ENCODE measurements at places on chromosomes 6 and 20.

DNA sequence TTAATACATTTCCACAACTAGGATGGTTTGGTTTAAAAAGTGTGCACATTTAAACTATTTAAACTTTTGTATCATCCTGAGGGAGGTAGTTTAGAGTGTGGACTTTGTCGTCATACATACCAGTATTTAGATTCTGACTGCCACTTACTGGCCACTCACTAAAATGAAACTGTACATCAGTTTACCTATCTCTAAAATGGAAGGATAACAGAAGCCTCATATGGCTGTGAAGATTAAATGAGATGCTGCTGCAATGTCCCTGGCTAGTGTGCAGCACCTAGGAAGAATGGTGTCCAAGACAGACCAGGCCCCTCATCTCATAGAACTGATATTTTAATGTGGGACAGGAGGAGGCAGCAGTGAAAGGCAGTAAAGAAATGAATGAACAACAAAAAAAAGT lies 12.0 kb upstream of the PKIG start:
- no peak for DNase-seq

DNA sequence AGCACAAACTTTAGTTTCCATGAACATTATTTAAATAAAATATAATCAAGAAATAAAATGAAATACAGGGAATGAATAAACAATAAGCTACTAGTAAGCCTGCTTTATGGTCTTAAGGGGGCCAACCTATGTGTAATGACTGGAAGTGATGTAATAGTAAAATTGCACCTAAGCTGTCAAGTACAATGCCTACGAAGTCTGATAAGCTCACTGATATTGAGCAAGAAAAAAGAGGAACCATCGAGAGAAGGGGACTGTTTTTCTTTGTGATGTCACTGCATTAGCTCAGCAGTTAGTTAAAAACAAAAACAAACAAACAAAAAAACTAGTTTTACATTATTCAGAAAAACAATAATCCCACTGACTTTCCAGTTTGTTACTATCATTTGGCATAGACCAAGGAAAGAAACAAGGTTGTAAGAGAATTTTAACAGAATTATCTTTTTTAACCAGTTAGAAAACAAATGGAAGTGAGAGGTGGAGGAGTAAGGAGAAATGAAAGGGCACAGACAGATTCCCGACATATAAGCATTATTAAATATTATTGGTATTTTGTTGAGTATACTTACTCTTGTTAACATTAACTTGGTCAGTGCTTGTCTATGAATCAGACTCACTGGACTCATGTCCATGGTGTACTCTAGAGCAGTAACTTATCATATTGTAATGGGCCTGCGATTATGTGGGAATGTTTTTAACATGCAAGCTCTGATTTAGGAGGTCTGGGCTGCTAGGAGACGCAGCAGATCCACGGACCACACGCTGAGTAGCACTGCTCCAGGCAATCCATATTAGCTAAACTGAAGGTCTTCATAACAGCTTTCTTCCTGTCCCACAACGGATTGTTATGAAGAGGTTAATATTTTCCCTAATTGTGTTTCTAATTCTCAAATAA lies 99.6 kb upstream of the HMGCLL1 start:
- DNase-seq: no peak

- no peak for DNase-seq
These were observed 390.1 kb upstream of the CITED2 start for GRCh38 chr6:139764498-139764986.

- no peak for DNase-seq
These were observed 8.3 kb downstream of the C2 start for GRCh38 chr6:31935823-31936222.

- no peak for DNase-seq
These were observed 68.4 kb upstream of the IPCEF1 start for GRCh38 chr6:154425034-154425433.

DNA sequence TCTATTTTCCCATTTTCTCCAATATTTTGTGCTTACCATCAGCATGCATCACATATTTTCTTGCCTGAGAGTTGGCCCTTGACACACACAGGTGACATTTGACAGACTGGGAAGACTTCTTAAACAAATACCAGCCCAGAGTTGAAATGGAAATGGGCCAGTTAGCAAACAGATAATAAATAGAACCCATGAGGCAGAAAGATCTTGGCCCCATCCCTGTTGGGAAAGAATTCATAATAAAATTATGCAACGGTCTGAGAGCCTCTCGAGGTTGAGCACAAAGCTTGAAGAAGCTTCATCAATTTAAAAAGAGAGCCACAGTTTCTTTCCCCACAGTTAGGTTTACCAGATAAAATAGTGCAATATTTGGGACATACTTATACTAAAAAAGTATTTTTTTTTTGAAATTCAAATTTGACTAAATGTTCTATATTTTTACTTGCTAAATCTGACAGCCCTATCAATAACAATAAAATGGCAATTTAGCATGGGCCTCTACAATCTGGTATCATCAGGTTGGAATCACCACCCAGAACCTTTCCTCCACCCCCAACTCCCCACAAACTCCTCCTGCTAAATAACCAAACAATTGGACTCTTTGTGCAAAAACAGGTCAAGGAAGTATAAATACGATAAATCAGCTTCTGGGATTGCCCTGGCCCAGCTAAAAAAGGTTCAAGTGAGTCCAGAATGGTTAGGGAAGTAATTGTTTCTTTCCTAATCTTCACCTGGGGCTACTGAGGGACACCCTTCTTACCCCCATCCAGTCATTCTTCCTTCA lies 129.8 kb downstream of the CD164 start:
- no peak for DNase-seq

DNA sequence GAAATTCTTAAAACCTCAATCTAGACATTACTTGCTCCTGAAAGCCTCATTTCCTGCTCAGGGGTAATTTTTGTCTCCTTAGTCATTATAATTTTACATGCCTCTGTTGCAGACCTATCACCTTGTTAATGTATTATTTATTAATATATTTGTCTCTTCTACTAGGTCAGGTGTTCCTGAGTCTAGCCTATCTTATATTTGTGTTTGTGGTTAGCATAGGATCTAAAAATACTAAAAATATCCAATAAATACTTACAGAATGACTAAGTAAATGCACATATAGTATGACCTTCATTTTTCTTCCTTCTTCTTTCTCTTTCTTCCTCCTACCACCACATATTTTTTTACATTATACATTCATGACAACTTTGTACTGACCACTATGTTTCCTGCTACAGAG lies 268.9 kb upstream of the HS3ST5 start:
- DNase-seq: no peak

GRCh38 chr6:146028252-146028795 lies 538 bp upstream of the GRM1 start:
- DNase-seq: no peak

DNA sequence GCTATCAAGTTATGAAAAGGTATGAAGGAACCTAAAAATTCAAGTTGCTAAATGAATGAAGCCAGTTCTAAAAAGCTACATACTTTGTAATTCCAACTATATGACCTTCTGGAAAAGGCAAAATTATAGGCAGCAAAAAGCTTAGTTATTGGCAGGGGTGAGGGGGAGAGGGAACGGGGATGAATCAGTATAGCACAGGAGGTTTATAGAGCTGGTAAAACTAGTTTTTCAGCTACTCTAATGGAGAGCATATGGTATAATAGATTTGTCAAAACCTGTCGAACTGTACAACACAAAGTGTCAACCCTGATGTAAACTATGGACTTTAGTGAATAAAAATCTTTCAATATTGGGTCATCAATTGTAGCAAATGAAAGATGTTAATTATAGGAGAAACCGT lies 18.7 kb downstream of the MANEA start:
- DNase-seq: no peak

- DNase-seq: no peak
These were observed 58.9 kb upstream of the CDH4 start for GRCh38 chr20:61193164-61193563.

DNA sequence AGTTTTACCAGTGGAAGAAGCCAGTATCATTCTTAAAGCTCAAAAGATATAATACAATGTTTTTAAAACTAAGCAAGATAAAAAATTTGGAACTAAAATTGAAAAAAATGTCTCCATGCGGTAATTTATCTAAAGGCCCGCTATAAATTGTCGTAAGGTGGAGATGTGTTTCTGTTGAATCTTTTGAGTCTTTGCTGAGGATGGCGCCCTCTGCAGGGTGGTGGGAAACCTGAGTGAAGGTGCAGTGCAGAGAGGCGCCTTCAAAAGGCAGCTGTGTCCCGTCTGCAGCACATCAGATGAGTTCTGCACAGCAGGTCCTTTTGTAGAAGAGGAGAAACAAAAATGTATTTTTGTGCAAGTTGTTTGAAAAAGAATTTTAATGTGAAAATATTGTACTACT lies 29.4 kb upstream of the KIF25 start:
- DNase-seq: no peak

- DNase-seq: no peak
These were observed 659 bp downstream of the MCUR1 start for GRCh38 chr6:13813621-13814175.

- no peak for DNase-seq
These were observed 3.1 kb downstream of the ZNF76 start for GRCh38 chr6:35262596-35262995.

DNA sequence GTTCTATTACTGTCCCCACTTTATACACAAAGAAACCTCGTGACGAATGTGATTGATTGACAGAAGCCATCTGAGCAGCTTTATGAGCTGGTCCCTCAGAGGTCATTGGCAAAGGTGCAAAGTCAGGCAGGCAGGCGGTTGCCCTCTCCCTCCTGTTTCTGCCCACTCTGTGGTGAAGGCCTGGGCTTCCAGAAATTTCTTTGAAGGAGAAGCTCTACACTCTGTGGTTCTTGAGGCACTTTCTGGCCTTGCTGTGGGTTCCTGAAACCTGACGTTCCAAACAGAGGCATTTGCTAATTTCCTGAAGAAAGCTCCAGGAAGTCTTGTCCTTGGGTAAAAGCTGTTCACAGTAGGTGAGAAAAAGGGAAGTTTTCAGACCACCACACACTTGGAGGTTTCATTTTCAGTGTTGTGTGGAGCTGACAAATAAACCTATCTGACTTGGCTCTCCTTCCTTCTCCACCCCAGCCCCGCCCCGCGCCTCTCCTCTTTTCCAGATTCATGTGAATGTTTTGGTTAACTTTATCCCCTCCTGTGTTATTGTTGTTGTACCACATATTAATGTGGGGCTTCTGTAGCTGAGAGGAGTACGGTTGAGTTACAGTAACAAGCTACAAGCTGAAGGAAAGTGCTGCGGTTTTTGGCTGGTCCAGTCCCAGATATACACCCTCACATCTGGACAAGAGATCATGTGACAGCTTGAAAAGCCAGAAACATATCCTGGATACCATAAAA lies 274.1 kb downstream of the CLIC5 start:
- DNase-seq: no peak

DNA sequence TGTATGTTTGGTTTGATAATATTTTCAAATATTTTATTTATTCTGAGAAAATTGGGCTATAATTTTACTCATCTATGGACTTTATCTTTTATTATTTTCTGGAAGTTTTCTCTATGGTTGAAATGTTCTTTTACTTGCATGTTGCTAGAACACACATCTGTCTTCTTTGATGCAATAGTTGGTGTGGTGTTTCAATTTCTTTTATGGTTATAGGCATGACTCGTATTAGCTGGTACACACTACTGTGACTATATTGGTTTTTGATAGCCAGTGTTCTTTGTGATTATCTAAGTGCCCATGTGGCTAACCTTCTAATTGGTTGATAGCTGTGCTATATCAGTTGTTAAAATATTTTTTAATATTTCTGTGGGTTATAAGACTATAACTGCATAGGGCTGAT lies 1343.3 kb upstream of the GJE1 start:
- no peak for DNase-seq

GRCh38 chr6:15341311-15342001 lies 95.6 kb downstream of the JARID2 start:
- no peak for DNase-seq

DNA sequence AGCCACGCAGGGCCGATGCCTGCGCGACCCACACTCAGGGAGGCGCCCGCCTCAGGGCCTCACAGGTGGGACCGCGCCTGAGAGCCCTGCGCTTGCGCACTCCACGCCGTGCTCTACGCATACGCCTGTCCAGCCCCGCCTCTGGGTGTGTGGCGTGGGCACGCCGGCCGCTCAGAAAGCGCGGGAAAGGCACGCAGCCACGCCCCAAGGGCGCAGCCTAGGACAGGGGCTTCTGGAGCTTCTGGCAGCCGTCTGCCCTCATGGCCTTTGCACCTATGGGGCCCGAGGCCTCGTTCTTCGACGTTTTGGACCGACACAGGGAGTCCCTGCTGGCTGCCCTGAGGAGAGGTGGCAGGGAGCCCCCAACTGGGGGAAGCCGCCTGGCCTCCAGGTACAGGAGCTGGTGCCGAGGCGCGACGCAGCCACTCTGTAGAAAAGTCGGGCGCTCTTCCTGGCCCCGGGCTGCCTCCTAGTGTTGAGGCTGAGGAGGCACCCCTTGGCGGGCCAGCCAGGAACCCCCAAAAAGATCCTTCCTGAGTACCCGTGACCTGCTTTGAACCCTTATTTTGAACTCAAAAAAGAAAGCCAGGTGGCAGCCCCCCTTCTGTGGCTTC lies at the start of gene SPO11:
TSS of gene SPO11 (plus strand) at position 196 of the 614 bp plus-strand sequence. CDS start at position 261, 65 bp downstream.
- DNase-seq: no peak

GRCh38 chr6:70985156-70985555 lies 28.3 kb upstream of the B3GAT2 start:
- no peak for DNase-seq

DNA sequence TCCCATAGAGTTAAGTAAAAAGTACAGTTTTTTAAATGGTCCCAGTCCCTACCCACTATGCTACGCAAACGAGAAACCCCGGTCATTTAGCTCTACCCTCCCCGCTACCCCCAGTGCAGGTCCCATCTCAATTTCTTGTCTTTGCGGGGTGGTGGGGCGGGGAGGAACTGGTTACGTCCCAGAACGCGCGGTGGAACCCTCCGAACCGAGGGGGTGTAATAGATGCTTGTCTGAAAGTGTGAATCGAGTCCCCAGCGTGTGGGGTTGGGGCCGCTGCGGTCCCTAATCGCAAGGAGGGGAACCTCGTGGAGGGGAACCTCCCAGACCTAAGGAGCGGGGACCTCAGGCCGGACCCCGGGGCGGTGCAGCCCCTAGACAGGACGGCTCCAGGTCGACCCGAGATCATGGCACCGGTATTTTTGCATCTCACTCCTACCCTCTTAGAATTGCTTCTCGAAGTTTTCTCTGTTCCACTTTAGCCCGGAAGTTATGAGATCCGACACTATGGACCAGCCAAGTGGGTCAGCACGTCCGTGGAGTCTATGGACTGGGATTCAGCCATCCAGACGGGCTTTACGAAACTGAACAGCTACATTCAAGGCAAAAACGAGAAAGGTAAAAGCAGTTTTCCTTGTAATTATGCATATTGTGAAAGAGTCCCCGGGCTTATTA lies 779 bp downstream of the HEBP2 start:
- DNase-seq: no peak

DNA sequence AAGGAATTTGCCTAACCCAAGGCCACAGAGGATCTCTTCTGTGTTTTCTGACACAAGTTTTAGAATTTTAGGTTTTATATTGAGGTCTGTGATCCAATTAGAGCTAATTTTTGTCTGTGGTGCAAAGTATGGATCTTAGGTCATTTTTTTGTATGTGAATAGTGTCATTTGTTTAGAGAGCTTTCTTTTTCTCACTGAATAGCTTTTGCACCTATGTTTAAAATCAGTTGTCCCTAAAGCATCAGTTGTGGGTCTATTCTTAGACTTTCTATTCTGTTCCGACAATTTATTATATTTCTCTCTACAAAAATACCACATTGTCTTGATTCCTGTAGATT lies 341 bp upstream of the MCM9 start:
- no peak for DNase-seq

All from stimulated activated CD8-positive, alpha-beta memory T cell treated with anti-CD3 and anti-CD28 coated beads, Interleukin-2, amount 100 ng/mL, for 1 hour (primary cell).